Activated CD4-positive, alpha-beta T cell treated with anti-CD3 and anti-CD28 coated beads, Interleukin-2, amount 10 ng/mL, durations not matched to agents 24 days and 14 days (primary cell): ENCODE measurements at places on chromosomes 2 and 18.

- peaks cover 4% of the 10 kb centered on the region for H3K36me3 ChIP-seq
- DNase-seq, result no peak
- no peak overlapping the region for H3K4me3 ChIP-seq
- no peaks in the 10 kb centered on the region for H3K4me1 ChIP-seq
- H3K27me3 ChIP-seq, result no peaks in the 10 kb centered on the region
These were observed 90.5 kb downstream of the TMEM185B start for GRCh38 chr2:120132691-120133090.

DNA sequence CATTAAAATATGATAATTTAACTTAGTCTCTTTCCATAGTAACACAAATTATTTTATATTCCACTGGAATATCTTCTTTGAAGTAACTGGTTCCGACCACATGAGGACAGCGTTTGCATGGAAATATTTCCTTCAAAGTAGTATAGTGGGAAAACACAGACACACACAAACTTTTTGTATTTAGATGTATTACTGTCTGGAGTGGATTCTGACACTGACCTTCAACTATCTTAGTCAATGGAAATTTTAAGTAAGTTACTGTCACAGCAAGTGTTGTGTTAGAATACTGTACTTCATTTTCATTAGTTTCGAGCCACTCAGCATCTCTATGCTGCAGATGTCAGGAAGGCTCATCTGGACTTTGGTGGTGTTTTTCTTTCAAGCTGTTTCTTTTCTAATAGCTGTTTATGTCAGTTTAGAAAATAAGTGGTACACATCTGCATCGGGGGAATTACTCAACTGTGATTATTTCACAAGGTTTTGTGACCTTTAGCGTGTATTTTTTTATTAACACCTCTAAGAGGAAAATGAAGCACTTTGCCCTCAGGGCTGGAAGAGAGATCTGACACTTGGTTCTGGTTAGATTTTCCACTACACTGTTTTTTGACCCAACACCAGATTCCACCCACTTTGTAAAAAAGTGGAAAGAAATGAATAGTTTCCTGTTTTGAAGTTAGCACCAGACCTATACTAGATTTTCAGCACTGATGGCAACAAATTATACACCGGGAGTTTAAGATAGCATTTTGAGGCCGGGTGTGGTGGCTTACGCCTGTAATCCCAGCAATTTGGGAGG is 18.9 kb upstream of the THOC1 start:
- H3K4me1 ChIP-seq, result peaks cover 2% of the 10 kb centered on the region
- no peak for DNase-seq
- no peak overlapping the region for H3K27ac ChIP-seq

DNA sequence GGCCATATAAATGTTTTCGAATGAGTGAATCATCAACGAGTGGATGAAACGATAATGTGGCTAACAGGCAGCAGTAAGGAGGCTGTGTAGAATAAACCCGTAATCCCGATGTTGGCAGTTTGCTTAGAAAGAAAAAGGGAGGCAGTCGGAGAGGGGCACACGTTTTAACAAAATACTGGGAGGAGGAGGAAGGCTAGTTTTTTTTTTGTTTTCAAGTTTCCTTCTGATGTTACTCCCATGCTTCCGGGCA is 476 bp upstream of the MSH2 start:
- no peak for DNase-seq
- peak overlapping the region; percentile 97 for H3K4me3 ChIP-seq
- H3K27me3 ChIP-seq, result no peaks in the 10 kb centered on the region
- peaks cover 28% of the 10 kb centered on the region for H3K36me3 ChIP-seq

- H3K36me3 ChIP-seq, result no peaks in the 10 kb centered on the region
- no peak overlapping the region for H3K4me3 ChIP-seq
- H3K27ac ChIP-seq, result no peak overlapping the region
- H3K4me1 ChIP-seq, result peaks cover 7% of the 10 kb centered on the region
These were observed 23.1 kb upstream of the KLF7 start for GRCh38 chr2:207188626-207189419.

- H3K4me1 ChIP-seq, result peaks cover 2% of the 10 kb centered on the region
- no peak overlapping the region for H3K27ac ChIP-seq
- no peak overlapping the region for H3K4me3 ChIP-seq
- peaks cover 16% of the 10 kb centered on the region for H3K36me3 ChIP-seq
These were observed 31.7 kb upstream of the UBXN4 start for GRCh38 chr2:135709992-135710391.

DNA sequence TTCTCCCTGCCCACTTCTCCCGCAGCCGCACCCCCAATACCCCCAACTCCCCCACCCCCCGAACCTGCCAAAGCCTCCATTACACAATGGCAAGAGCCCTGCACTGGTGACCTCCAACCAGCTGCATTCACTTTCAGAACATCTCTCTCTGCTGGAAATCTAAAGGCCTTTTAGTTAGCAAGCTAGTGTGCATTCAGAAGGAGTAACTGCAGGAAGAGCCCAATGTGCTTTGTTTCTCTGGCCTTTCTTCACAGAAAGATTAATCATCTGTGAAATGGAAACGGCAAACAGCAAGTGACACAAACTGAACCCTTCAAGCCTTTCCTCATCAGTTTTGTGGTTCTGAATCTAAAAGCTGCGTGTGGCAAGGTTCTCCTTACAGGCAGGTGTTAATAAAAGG is 124.2 kb downstream of the OLA1 start:
- H3K4me3 ChIP-seq, result no peak overlapping the region
- no peak overlapping the region for H3K27ac ChIP-seq
- peaks cover 11% of the 10 kb centered on the region for H3K36me3 ChIP-seq
- DNase-seq, result peak; percentile 34
- H3K27me3 ChIP-seq, result no peaks in the 10 kb centered on the region
- peaks cover 4% of the 10 kb centered on the region for H3K4me1 ChIP-seq

- H3K4me1 ChIP-seq, result peaks cover 32% of the 10 kb centered on the region
- no peak for DNase-seq
- H3K36me3 ChIP-seq, result peaks cover 60% of the 10 kb centered on the region
- H3K27me3 ChIP-seq, result no peaks in the 10 kb centered on the region
These were observed 6.8 kb downstream of the MAT2A start for GRCh38 chr2:85545780-85546240.

GRCh38 chr2:235007664-235008457 is 56.0 kb downstream of the SH3BP4 start:
- DNase-seq, result no peak
- no peak overlapping the region for H3K4me3 ChIP-seq
- no peaks in the 10 kb centered on the region for H3K36me3 ChIP-seq
- H3K27ac ChIP-seq, result no peak overlapping the region
- H3K27me3 ChIP-seq, result no peaks in the 10 kb centered on the region

DNA sequence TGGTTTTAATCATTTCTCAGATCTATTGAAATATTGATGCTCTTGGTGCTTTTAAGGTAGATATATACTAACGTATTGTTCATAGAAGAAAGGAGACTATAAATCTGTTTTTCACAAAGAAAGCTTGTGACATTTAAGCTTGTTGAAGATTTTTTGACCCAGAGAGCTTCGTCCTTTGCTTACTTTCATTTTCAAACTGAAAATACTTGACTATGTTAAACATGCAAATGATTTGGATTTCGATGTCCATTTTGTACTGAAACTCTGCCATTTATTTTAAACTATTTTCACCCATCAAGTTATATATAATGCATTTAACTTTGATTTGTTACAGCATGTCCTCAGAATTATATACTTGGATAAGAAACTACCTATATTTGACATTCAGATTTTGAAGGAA is 85.2 kb downstream of the SLC4A10 start:
- peaks cover 2% of the 10 kb centered on the region for H3K4me1 ChIP-seq
- no peak overlapping the region for H3K27ac ChIP-seq
- peaks cover 25% of the 10 kb centered on the region for H3K27me3 ChIP-seq
- H3K4me3 ChIP-seq, result peak overlapping the region; percentile 55
- H3K36me3 ChIP-seq, result no peaks in the 10 kb centered on the region

DNA sequence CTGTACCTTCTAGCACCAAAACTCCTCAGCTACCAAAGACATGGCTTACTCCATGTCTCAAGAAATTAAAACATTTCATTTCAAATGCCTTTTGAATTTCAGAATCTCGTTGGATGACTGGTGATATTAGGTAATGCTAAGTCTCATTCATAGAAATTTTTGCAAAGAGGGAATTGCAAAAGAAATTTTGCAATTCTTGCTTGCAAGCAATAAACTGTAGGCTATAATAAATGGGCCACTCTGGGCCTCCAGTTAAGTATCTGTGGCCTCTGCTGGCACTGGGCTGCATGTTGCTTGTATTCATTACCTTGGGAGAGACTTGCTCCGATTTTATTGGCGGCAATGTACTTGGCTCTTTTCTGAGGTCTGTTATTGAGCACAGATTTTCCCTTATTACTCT is 2.8 kb upstream of the LCLAT1 start:
- peaks cover 5% of the 10 kb centered on the region for H3K36me3 ChIP-seq
- H3K4me3 ChIP-seq, result no peak overlapping the region
- no peak overlapping the region for H3K27ac ChIP-seq
- H3K27me3 ChIP-seq, result no peaks in the 10 kb centered on the region

DNA sequence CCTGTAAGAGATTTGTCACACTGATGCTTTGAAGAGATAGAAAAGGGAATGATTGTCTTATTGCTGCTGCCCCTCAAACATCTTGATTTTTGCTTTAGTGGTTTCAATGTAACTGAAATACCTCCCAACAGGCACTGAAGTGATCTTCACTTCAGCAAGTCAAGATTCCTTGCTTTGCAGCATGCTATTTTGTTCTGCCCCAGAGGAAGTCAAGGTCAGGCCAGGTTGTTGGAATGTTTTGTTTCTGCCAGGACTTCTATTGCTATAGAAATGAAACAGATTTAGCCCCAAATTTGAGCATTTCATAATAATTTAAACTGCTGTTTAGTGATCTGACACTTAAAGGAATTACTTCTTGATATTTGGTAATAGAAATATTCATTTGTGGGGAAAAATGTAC is 277.6 kb downstream of the ZNF804A start:
- no peaks in the 10 kb centered on the region for H3K4me1 ChIP-seq
- H3K27me3 ChIP-seq, result no peaks in the 10 kb centered on the region
- H3K4me3 ChIP-seq, result no peak overlapping the region
- no peak overlapping the region for H3K27ac ChIP-seq
